ENCODE measurements at places on chromosomes 4 and X.
A peak's percentile ranks its signal among the peaks of the same experiment; 100 is the strongest.

DNA sequence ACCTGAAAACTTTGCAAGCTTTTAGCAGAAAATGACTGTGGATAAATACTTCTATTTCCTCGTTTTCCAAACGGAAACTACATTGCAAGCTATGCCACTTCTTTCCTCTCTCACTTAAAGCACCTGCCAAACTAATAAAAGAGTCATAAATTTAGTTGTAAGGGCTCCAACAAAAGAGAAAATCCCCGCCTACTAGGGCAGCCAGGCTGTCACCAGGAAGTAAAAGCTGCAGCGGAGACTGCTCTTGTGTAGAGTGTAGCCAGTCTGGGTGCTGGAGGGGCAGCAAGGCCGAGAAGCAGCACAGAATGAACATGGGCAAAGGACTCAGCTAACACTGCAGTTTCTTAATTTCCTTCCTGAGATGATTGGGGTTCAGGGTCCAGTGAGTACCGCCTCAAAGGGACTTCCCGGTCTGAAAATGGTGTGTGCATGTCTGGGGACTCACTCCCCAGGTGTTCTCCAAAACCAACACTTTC lies 89.3 kb upstream of the MAML3 start:
- DNase-seq = no peak

DNA sequence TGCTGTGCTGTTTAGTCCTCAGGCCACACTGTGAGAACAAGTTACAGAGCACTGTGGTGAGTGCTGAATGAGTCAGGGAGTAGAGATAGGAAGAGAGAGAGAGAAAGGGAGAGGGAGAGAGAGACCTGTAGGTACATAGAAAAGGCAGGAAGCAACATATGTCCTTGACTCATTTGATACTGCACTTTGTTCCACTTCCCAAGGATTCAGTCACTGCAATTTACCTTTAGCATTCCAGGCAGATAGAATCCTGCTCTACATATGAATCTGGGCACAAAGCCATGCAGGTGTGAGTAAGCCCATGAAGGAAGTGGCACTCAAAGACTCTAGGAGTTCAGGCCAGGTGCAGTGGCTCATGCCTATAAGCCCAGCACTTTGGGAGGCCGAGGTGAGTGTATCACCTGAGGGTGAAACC lies 1.0 kb upstream of the DAPP1 start:
- peak; percentile 29 for DNase-seq

GRCh38 chr4:150867148-150867547 lies 147.9 kb downstream of the LRBA start:
- DNase-seq = peak; percentile 83

- no peak for DNase-seq
Observed at GRCh38 chr4:25958110-25958509, 44.1 kb downstream of the SMIM20 start.

DNA sequence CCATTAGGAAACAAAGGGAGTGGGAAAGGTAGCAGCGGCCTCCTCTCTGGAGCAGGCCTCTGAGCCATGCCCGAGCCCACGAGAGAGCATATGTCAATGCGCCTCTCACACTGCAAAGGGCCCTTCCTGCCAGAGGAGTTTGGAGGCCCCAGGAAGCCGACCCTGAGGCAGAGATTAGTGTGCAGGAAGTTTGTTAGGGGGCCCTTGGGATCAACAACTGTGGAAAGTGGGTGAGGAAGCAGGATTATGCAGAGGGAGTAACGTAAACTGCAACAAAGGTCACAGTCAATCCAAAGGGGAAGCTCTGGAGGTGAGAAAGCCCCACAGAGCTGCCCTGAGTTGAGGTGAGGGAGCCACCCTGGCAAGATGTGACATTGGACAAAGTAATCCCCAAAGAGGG lies 17.4 kb downstream of the RTL5 start:
- DNase-seq = no peak

DNA sequence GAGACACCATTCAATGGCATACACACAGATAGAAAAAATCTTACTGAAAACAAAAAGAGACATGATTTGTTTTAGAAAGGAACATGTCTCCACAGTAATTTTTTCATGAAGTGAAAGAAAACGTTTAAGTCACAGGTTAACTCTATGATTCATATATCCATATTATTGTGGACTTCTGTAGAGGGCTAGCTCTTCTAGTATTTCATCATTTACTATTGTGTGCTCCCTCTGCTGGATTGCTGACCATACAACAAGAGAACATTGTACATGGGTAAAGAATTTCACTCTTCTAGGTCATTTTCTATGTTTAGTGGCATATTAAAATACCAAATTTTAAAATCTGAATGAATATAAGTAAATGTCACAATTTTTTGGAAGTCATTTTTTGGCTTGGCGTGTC lies 91.8 kb upstream of the POU3F4 start:
- no peak for DNase-seq

DNA sequence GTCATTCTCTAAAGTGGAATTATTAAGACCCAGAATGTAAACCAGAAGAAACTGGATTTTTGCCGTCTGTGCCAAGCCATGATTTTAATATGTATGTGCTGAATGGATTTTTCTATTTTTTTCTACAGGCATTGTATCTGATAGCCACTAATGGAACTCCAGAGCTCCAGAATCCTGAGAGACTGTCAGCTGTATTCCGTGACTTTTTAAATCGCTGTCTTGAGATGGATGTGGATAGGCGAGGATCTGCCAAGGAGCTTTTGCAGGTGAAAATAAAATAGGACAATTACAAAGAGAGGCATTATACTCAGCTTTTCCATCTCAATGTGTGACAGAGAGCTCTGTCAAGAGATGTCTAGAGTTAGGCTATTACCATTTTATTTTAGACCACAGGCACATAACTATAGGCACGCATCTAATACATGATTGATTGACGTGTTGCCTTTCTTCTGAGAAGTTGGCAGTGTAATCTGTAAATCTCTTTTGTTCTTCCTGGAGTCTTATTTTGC lies 53.9 kb downstream of the CAPN6 start:
- DNase-seq = no peak

GRCh38 chrX:149392921-149393320 lies 112.2 kb downstream of the IDS start:
- DNase-seq = no peak

DNA sequence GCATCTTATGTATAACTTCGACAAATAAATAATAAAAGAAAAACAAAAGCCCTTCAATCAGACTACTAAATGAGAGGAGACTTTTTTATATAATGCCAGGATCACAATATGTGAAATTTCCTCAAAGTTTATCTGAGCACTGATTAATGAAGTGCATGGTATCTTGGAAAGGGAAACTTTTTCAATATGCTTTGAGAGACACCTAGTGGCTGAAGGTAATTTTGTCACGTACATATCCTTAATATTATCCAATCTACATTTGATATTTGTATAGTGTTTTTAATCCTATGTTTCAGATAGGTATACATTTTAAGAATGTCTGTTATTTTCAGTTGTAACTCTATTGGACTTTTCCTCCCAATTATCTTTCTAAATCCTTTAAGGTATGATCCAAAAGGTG lies 146.8 kb downstream of the KLHL4 start:
- peak; percentile 1 for DNase-seq

GRCh38 chrX:149898554-149898953 lies 17.6 kb downstream of the MAGEA8 start:
- no peak for DNase-seq

DNA sequence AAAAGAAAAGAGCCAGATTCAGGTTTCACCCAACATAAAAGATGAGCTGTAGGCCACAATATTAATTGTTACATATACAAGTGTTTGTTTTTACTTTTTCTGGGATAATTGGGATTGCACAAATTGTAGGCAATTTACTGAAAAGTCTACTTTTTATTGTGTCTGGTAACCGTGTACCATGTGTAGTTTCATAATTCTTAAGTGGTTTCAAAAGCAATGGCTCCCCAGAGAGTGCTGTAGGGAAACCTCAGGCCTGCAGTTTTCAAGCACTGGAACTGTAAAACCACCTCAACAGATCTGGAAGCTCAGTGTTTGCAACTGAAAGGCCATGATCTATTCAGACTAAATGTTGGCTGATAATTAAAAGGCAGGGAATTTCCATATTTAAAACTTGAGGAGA lies 53.9 kb upstream of the MMAA start:
- DNase-seq = no peak

GRCh38 chr4:2359591-2360395 lies 58.7 kb downstream of the ZFYVE28 start:
- no peak for DNase-seq

GRCh38 chr4:156954587-156954986 lies 17.0 kb downstream of the PDGFC start:
- no peak for DNase-seq

GRCh38 chr4:179867300-179867878 lies 2375.8 kb upstream of the TENM3 start:
- peak; percentile 60 for DNase-seq

DNA sequence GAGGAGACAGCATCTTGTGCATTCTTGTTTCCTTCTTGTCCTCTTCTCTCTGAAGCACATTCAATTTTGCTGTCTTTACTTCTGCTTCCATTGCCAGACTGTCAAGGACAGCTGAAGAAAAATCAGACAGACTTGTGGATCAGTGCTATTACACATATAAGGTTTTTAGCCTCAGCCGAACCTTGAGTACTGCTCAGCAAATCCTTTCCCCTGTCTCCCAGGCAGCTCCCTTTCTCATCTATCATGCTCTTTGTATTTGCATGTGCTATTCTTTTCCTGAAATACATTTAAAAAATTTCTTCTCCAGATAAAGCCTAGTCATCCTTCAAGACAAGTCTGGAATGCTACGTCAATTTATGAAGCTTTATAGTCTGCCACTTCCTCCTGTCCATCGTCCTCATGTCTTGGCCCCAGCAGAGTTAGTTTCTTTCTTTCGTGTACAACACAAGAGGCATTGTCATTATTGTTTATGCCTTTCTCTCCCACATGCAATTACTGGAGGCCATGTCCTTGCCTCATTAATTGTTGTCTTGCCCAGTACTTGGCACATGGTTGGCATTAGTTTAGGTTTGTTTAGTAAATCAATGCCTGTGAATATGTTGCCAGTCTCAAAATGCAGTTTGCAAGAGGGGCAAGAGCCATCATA lies 45.1 kb downstream of the ADGRL3 start:
- DNase-seq = no peak

- no peak for DNase-seq
Observed at GRCh38 chrX:11159149-11159548, 48.0 kb downstream of the HCCS start.

GRCh38 chr4:124053872-124054538 lies 657.4 kb downstream of the SPRY1 start:
- no peak for DNase-seq

DNA sequence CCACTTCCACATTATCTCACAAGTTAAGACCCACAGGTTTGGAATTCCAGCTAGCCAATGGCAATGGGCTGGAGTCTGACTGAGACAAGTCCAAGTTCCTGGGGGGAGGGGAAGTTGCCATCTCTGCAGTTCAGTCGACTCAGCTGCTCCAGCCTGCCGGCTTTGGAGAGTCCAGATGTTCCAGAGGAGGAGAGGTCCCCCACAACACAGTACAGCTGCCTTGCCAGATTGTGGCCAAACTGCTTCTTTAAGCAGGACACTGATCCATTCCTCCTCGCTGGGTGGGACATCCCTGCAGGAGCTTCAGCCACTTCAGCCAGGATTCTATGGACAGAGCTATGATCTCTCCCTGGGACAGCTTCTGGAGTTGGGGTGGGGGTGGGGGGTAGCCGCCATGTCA lies 199.2 kb downstream of the EDA start:
- DNase-seq = no peak

DNA sequence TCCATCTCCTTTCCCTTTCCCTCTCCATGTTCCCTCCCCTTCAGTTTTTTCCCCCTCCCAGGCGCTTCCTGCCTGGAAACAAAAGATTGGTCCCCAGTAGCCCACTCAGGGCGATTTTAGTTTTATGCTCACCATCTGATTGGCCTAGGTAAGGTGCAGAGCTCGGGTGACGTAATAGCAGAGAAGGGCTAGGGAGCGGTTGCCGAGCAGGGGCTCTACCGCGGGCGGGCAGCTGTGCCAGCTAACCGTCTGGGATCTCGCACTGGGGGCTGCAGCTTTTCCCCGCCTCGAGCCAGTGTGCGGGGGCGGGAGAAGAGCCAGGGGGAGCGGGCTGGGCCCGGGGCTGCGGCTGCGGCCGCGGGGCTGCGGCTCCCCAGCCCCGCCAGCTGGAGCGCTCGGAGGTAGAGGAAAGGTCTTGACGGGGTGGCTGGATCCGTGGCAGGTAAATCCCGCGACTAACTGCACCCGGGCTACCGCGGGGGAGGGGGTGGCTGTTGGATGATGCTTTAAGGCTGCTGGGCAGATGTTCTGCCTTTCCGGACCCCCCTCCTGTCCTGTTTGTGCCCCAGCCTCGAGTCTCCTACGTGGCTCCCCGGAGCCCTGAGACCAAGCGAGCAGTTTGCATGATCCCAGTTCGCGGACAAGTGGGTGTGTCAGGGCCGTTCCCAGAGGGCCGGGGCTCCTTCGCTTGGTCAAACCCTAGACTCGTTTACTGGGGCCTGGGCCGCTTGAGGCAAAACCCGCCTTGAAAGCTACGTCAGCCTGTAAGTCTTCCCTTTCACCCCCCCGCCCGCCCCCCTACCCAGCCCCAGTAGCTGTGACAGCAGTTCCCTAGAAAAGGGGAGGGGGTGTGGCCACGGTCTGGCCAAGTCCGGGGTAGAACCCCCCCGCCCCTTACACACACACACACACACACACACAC lies at the start of gene PAK3:
Gene PAK3, plus strand, starts transcription at position 218 of the 922 bp plus-strand sequence. CDS start 26,913 bp downstream, outside the sequence.
- DNase-seq = peak; percentile 50

- DNase-seq = no peak
Observed at GRCh38 chr4:57122959-57123358, 12.8 kb upstream of the IGFBP7 start.

- DNase-seq = no peak
Observed at GRCh38 chrX:139224953-139225665, 305.4 kb upstream of the F9 start.

DNA sequence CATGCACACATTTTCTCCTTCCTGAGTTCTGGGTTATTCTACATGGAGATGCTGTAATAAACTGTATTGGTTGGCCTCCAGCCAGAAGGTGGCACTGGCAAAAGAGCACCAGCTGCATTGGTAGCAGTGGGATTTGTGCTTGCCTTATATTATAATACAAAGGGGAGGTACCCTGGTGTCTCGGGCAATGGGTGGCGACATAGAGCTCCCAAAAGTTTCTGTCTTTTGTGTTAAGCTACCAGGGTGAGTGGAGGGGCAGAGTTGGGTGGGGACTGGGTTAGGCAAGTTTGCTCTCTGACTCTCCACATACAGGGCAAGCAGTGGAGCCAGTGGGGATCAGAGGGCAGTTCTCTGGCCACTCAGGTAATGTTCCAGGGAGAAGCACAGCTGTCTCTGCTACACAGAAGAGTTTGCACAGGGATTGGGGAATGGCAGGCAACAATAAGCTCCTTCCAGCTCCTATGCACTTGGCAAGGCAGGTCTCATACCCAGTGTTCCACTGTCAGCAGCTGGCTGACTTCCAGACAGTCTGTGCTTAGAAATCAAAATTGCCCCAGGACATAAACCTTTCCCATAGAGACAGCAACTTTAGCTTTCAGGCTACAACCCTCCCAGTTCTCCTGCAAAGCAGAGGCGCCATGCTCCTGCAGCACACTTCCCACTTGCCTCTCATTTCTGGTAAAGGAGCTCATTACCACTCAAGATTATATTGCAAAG lies 463.9 kb upstream of the PCDH7 start:
- no peak for DNase-seq

GRCh38 chr4:38490753-38491446 lies 173.1 kb upstream of the KLF3 start:
- no peak for DNase-seq
